ENCODE measurements at places on chromosomes 5 and 9.

GRCh38 chr5:143473481-143473880 is 70.0 kb upstream of the NR3C1 start:
- DNase-seq, result no peak

- no peak for DNase-seq
Observed at GRCh38 chr9:68732405-68733020, 27.5 kb downstream of the PIP5K1B start.

DNA sequence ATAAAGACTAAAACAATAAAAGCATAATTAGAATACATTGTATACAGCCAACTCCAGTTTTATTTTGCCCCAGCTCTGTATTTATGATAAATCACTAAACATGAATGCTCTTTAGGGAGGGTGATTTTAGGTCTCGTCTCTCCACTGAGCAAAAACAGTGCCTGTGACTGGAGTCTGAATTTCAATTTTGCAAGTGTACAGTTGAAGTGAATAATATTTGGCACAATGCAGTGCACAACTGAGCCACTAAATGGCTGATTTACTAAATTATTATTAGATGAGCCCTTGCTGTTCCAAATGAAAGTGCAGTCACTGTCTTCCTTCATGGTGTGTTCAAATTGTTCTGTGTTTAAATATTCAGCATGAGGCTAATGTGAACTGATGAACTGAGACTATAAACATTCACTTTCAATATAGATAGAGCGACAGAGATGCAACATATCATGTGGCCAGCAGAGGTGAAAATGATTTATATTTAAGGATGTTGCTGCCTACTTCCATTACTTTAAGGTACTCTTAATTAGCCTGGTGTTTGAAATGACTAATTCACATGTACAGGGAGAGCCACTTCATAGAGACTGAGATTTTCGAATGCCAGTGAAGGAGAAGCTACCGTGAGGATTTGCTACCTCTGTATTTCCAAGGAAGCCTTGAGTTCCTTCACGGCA is 375.1 kb downstream of the EBF1 start:
- no peak for DNase-seq

DNA sequence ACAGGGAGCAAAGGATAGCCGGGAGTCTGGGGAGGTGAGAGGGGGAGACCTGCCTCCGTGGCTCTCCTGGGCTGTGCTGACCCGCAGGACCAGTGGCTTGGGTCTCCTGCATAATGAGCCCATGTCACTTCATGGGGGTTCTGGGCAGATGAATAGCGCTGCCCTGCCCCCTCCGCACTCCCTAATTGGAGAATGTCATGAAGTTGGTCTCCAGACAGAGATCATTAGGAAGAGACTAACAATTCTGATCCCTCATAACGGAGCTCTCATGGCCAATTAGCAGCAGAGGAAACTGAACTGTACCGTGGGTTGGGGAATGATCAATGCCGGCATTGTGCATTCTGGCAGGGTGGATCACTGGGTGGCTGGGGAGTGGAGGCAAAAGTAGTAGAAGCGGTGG is 186.1 kb downstream of the FSTL4 start:
- DNase-seq, result no peak

DNA sequence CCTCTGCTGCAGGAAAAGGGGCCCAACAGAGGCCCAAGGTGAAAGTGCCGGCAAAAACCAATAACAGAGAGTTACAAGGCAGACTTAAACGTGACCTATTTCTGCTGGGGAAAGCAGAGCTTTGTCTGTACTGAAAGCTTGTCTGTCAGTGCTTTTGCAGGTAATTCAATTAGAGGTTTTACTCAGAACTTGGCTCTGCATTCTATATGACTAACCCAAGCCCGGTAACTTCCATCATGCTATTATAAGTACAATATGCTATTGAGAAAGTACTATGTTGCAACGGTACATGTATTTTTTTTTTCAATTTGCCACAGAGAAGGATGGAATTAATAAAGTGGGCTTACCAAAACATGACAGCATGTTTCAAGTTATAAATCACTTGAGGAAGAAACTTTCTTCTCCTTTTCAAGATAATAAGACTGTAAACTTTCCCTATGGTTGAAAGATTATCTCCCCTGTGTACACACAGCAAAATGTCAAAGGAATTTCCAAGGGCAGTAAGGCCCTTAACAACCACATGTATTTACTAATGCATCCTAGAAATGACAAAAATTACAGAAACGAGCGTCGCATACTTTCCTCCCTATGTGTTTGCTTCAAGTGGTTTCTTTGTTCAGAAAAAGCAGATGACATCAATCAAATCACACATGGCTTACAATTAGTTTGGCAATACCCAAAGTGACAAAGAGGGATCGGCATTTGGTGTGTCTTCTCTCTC is 282.4 kb downstream of the EFNA5 start:
- DNase-seq, result peak; percentile 80

DNA sequence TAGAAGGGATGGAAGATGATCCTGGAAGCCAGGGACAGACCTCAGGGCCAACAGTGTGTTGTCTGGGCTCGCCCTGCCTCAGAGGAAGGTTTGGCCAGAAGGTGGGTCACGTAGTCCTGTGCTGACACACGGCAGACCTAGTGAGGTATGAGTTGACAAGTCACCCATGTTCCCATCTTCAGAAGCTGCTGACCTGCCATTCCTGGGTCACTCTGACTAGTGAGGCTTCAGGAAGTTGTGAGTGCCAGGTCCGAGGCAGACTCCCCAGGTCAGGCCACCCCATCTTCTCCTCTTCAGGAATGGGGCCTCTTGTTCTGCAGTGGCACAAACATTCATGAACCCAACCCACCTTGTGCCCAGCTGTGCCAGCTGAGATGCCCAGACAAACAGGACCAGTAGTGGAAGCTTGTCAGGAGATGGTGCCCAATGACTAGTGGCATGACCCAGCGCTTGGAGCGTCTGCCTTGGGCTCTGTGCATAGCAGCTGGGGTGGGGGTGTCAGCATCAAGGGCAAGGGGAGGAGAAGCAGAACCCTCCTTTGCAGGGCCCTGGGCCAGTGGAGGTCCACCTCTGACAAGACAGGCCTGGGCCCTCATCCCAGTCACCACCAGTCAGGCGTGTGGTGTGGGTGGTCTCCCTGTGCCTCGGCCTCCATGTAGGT is 16.8 kb upstream of the ANGPTL2 start:
- no peak for DNase-seq

GRCh38 chr9:13487936-13488335 is 208.4 kb upstream of the MPDZ start:
- no peak for DNase-seq

GRCh38 chr9:22307013-22307711 is 139.5 kb upstream of the DMRTA1 start:
- no peak for DNase-seq

Measured in A673 (cell line).